ENCODE measurements at places on chromosomes 12 and 14.

DNA sequence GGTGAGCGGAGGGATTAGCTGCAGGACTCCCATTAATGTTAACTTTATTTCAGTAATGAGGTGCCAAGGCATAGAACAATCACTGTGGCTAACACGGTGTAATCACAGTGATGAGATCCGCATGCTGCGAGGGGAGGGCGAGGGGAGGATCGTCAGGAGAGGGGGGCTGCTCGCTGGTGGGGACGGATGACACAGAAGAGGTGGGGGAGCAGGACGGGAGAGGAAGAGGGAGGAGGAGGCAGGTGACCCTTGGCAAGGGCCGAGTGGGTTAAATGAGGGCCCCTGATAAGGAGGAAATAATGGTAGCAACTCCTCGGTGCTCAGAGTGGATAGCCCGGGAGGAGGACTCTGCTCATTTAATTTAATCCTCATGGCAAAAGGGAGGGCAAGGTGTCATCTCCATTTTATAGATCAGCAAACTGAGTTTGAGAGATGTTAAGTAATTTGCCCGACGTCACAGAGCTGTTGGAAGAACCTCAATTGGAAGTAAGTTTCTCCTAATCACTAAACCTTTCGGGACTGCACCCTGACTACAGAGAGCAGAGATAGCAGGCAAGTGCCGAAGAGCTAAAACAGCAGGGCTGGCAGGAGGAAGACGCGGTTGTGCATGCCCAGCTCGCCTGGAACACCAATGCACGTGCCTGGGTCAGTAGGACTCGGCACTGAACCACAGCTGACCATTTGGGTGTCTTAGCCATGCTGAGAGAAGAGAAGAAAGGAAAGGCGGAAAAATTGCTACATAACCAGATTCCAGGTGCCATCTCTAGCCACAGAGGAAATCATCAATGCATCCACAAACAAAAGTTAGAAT lies 43.0 kb downstream of the SPRING1 start:
- no peak for DNase-seq

DNA sequence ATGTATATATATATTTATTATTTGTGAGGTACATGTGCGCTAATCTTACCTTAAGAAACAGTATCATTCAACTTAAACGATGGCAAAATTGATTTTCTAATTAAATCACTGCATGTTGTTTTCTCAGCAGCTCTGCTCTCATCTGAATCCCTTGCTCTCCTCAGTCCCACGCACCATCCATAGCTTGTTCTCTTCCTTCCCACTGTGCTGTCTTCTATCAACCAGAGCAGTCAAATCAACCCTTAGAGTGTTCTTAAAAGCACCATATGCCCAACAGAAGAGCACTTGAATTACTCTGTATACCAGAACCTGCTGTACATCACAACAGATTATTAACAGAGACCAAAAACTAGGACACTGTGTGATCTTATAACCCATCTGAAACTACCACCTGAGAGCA lies 209.4 kb upstream of the G2E3 start:
- no peak for DNase-seq

GRCh38 chr14:67609642-67610310 lies 9.7 kb upstream of the PIGH start:
- DNase-seq: no peak

GRCh38 chr14:85061256-85061655 lies 468.7 kb upstream of the FLRT2 start:
- DNase-seq: no peak

GRCh38 chr12:106918746-106919145 lies 37.0 kb upstream of the TMEM263 start:
- DNase-seq: no peak

- peak; percentile 1 for DNase-seq
Observed at GRCh38 chr14:64388533-64389285, 556 bp downstream of the MTHFD1 start.

GRCh38 chr14:47039336-47039735 lies 387.8 kb upstream of the RPL10L start:
- no peak for DNase-seq

- no peak for DNase-seq
Observed at GRCh38 chr12:113305281-113305856, 29.5 kb downstream of the SLC8B1 start.
